ENCODE measurements at places on chromosomes 2 and 18. TPM values are rescaled to one million over a fixed set of nuclear protein-coding genes. Genes with fewer than 3 reads are reported as not detected.

MC4R gene
- not detected for total RNA-seq

NR4A2 gene
- total RNA-seq, result 2.6 TPM

SKOR2 gene
- total RNA-seq, result not detected

STARD6 gene
- not detected for total RNA-seq

NDC80 gene
- not detected for total RNA-seq

KCNF1 gene
- total RNA-seq, result 0.16 TPM

DNAH7 gene
- total RNA-seq, result 1.9 TPM

SCYGR5 gene
- total RNA-seq, result not detected

- no peak overlapping the region for H3K27ac ChIP-seq
- peak; percentile 79 for DNase-seq
- peaks cover 17% of the 10 kb centered on the region for H3K4me1 ChIP-seq
Measured at GRCh38 chr2:226215902-226216503, 583.6 kb downstream of the IRS1 start.

DNA sequence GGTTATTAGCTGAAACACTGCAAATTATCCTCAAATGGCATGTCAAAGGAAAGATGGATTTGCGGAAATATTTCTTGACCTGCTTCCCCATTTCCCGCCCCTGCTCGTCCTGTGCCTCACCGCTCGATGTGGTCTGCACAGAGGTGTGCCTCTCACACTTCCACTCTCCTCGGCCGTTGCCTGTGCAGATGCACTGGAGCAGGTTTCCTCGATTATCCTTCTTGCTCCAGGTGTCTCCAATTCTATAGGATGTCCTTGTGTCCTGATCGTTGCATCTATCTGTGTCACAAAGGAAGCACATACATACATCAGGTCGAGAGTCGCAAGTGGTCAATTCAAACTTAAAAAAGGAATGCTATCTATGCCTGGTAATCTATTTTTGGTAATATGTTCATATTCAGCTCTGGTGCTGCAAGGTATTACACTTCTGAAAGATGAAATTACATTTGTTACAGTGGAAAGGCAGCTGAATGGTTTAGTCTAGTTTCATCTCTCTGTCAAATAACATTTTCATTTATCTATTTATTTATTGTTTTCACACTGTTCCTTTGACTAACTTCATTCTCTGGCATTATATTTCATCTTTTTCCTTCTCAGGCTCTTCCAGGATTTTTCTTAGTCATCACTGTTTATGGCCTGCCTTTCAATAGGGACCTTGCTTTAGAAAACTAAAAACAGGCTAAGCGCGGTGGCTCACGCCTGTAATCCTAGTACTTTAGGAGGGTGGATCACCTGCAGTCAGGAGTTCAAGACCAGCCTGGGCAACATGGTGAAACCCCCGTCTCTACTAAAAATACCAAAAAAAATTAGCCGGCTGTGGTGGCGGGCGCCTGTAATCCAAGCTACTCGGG lies 7.6 kb downstream of the FN1 start:
- H3K4me1 ChIP-seq, result peaks cover 85% of the 10 kb centered on the region
- H3K27ac ChIP-seq, result peak overlapping the region; percentile 19
- H3K36me3 ChIP-seq, result peaks cover 61% of the 10 kb centered on the region
- H3K4me3 ChIP-seq, result no peak overlapping the region
- H3K27me3 ChIP-seq, result no peaks in the 10 kb centered on the region

DNA sequence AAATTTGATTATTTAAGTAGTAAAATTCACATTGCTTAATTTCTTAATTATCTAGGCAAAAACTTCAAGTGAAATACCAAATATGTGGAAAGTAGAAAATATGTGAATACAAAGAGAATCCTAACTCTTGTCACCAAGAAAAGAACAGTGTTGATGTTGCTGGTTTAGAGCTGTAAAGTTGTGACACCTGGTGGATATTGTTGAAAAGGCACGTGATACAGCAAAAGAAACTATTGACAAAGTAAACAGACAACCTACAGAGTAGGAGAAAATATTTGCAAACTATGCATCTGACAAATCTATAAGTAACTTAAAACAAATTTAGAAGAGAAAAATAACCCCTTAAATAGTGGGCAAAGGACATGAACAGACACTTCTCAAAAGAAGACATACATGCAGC lies 25.6 kb upstream of the ZC3H15 start:
- DNase-seq, result no peak
- no peaks in the 10 kb centered on the region for H3K4me1 ChIP-seq

DNA sequence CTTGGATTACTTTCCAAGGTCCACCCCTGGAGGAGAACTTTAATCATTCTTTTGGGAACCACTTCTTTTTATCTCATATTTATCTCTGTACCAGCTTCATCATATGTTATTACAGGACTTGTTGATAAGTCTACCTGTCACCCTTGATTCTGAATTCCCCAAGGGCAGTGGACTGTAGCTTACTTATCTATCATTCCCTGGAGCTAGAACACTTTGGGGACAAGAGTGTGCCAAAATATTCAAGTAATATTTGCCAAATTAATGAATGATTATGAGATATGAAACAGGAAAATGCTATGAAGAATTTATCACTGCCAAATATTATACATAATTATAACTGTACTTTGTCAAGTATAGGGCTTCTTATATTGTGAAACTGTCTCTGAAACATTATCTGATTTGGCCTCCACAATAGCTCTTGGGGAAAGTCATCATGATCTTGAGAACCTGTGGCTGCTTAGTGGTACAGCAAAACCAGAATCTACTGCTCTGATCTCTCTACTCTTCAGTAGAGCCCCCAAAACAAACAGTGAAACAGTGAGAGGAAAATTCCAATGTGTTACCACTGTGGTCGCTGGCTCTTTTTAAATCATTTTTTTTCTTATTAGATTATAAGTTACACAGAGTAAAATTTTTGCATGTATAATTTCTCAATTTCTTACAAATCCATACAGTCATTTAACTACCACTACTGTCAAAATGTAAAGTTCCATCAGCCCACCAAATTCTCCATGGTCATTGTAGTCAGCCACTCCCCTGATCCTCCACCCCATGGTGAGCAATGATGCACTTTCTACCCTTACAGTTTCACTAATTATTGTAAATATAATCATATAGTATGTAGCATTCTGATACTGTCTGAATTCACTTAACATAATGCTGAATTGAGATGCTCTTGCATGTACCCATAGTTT lies 197.5 kb downstream of the PIEZO2 start:
- no peaks in the 10 kb centered on the region for H3K36me3 ChIP-seq
- H3K4me3 ChIP-seq, result no peak overlapping the region
- H3K27ac ChIP-seq, result no peak overlapping the region

DNA sequence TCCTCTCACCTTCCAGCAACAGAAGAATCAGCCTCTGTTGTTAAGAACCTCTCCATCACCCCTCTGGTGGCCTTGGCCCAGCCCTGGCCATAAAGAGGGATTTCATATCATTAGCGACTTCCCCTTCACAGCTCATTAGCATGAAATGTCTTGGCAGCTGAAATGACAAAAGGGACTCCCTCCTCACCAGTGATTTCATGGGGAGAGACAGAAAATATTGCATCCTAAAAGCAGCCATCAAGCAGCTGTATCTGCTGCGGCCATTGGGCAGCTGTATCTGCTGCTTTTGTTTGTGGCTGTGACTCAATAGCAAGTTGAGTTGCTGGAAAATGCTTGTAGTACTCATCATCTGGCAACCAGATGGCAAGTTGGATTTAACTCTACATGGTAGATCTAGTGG lies 105.9 kb upstream of the RMDN2 start:
- peaks cover 4% of the 10 kb centered on the region for H3K4me1 ChIP-seq
- no peaks in the 10 kb centered on the region for H3K27me3 ChIP-seq
- H3K36me3 ChIP-seq, result no peaks in the 10 kb centered on the region
- H3K4me3 ChIP-seq, result no peak overlapping the region
- H3K27ac ChIP-seq, result no peak overlapping the region
- no peak for DNase-seq

- H3K36me3 ChIP-seq, result peaks cover 14% of the 10 kb centered on the region
- no peaks in the 10 kb centered on the region for H3K27me3 ChIP-seq
- no peak overlapping the region for H3K27ac ChIP-seq
- no peaks in the 10 kb centered on the region for H3K4me1 ChIP-seq
- DNase-seq, result no peak
Measured at GRCh38 chr2:86078774-86079545, 26.7 kb downstream of the POLR1A start.

GRCh38 chr2:8049176-8049575 lies 632.7 kb upstream of the ID2 start:
- H3K27me3 ChIP-seq, result no peaks in the 10 kb centered on the region
- no peaks in the 10 kb centered on the region for H3K36me3 ChIP-seq
- no peak overlapping the region for H3K27ac ChIP-seq
- no peak overlapping the region for H3K4me3 ChIP-seq
- peaks cover 6% of the 10 kb centered on the region for H3K4me1 ChIP-seq

DNA sequence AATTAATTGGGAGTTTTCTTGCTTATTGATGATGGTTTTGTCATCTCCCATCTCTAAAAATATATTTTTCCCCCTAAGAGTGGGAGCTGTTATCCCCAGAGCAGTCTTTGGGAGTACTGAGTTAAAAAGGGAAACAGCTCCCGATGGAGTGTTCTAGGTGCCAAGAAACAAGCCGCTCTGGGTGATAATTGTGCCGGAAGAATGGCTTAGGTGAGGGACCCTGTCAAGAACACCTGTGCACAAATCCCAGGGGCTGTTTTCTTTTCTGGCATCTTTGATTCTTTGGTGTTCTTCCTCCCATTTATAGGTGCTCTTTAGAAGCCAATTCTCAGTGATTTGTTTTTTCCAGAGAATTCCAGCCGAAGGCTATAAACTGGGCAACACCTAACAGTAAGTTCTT lies 1.4 kb upstream of the CAPN13 start:
- H3K4me1 ChIP-seq, result no peaks in the 10 kb centered on the region
- H3K27ac ChIP-seq, result no peak overlapping the region
- no peaks in the 10 kb centered on the region for H3K27me3 ChIP-seq

DNA sequence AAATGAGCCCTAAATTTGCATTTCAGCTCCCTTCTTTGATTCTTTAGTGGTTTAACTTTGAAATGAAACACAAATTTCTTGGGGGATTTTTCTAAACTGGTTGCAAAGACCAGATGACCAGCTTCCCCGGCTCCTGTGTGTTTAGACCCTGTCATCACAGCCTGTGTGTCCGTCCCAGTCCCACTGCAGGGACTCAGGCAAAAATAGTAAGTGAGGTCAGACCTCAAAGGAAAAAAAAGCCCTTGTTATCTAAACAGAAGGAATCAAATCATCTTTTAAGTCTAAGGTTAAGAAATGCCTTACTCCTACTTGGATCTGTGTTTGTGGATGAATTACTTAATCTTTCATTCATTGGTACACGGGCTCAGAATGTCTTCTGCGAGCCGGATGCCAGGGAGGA lies 423.7 kb downstream of the LPIN1 start:
- no peak overlapping the region for H3K4me3 ChIP-seq
- H3K27me3 ChIP-seq, result no peaks in the 10 kb centered on the region
- peak overlapping the region; percentile 73 for H3K27ac ChIP-seq
- H3K36me3 ChIP-seq, result no peaks in the 10 kb centered on the region

DNA sequence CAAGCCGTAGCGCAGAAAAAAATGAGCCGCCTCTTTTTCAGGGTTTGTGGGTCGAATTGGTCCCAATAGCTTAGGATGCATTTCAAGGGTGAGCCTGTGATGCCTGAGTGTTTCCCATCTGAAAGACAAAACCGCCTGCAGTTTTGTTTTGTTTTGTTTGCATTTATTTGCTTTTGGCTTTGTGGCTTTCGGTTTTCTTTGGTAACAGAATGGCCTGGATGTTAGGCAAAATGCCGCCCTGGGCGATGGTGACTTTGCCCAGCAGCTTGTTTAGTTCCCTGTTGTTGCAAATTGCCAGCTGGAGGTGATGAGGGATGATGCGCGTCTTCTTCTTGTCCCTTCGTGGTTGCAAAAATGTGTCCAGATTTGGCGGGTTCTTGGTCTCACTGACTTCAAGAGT lies 109.4 kb downstream of the LTBP1 start:
- peaks cover 37% of the 10 kb centered on the region for H3K4me1 ChIP-seq
- DNase-seq, result no peak
- H3K36me3 ChIP-seq, result no peaks in the 10 kb centered on the region
- H3K27ac ChIP-seq, result no peak overlapping the region
- H3K27me3 ChIP-seq, result no peaks in the 10 kb centered on the region

DNA sequence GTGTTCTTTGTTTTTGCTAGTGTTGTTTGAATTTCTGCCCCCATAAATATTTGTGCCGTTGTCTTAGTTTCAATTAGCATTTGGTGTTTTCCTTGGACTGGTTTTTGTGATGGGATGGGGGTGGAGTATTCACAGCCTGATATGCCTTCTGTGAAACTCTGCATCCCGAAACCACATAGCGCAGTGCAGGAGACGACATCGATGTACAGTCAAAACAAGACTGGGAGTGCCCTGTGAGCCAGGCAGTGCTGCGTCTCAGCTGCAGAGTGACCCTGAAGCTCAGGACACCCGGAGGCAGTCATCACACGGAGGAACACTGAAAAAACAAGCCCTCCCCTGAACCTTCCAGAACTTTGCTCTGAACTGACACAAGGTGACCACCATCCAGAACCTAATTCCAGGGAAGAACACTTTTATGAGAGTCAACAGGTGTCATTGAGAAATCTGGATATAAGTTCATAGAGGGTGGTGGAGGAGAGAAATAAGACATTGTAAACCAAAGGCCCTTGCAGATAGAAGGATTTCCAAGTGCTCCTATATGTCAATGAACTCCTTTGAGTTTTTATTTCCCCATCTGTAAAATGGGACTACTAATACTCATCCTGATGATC lies 61.2 kb upstream of the CABLES1 start:
- DNase-seq, result no peak
- no peaks in the 10 kb centered on the region for H3K4me1 ChIP-seq
- no peak overlapping the region for H3K4me3 ChIP-seq
- no peak overlapping the region for H3K27ac ChIP-seq
- H3K36me3 ChIP-seq, result no peaks in the 10 kb centered on the region

DNA sequence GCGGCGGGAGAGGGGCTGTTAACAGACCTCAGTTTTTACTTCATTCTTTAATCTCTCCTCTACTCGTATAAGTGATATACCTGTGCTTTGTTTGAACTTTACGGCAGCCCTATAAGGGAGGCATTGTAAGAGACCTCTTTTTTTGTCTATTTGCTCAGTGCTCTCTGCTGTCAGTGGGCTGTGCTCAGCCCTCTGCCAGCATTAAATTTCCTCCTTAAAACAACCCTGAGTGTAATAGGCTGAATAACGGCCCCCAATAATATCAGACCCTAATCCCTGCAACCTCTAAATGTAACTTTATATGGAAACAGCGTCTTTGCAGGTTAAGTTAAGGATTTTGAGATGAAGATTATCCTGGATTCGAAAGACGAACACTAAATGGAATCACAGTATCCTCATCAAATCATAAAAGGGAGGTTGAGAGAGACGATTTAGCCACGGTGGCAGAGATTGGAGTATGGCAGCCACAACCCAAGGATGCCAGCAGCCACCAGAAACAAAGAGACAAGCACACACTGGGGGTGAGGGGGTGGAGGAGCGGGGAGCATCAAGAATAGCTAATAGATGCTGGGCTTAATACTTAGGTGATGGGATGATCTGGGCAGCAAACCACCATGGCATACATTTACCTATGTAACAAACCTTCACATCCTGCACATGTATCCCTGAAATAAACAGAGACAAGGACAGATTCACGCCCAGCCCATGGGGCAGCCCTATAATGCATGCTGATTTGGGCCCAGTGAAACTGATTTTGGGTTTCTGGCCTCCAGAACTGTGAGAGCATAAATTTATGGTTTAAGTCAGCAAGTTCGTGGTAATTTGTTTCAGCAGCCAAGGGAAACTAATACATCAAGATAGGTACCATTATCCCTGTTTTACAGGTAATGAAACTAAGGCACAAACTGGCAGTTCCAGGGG lies 894 bp upstream of the FARSB start:
- peak overlapping the region; percentile 87 for H3K27ac ChIP-seq
- H3K4me3 ChIP-seq, result peak overlapping the region; percentile 84
- no peaks in the 10 kb centered on the region for H3K36me3 ChIP-seq
- H3K4me1 ChIP-seq, result peaks cover 30% of the 10 kb centered on the region
- no peak for DNase-seq

- H3K27ac ChIP-seq, result peak overlapping the region; percentile 75
- DNase-seq, result peak; percentile 89
- H3K27me3 ChIP-seq, result no peaks in the 10 kb centered on the region
- no peak overlapping the region for H3K4me3 ChIP-seq
- peaks cover 55% of the 10 kb centered on the region for H3K4me1 ChIP-seq
Measured at GRCh38 chr2:42844901-42845821, 52.8 kb upstream of the HAAO start.
